ENCODE measurements at places on chromosomes 11 and 22. TPM values are rescaled to one million over a fixed set of nuclear protein-coding genes. Genes with fewer than 3 reads are reported as not detected.

DNA sequence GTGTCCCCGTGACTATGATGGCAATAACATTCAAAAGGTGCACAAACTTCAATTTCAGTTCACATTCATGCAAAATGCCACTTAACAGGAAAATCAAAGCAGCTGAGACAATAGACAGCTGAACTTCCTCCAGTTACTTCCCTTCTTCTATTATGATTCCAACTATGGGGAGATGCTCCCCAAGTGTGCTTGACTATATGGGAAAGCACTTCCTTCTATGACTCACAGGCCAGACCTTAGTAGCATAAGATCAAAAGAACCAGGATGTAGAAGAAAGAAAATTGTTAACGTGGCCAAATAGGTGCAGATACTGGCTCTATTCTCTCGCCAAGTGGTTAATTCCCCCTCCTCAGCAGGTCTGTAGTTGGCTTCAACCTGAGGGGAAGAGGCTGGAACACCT lies 7.8 kb upstream of the FAT3 start:
- DNase-seq: no peak

DNA sequence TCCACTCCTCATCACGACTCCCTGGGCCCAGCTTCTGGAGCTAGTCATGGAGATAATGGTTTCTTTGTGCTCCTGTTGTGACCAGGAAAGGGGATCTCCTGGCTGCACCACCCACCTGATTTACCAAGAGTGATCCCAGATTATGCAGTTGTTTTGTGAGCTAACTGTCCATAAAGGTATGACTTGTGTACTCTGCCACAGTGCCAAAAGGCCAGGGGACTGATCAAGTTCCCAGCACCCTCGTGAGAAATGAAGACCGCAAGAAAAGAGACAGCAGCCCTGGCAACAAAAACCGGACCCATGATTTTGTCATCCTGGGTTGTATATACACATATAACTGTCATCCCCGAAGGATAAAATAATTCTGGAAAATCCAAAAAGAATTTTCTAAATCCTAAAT lies 26.6 kb downstream of the TUB start:
- no peak for DNase-seq

GRCh38 chr11:47971501-47971900 lies 8.9 kb upstream of the PTPRJ start:
- no peak for DNase-seq

- peak; percentile 68 for DNase-seq
Measured at GRCh38 chr11:46331282-46331984, 15.8 kb upstream of the DGKZ start.

- DNase-seq: no peak
Measured at GRCh38 chr11:100459811-100460210, 227.3 kb upstream of the ARHGAP42 start.

DNA sequence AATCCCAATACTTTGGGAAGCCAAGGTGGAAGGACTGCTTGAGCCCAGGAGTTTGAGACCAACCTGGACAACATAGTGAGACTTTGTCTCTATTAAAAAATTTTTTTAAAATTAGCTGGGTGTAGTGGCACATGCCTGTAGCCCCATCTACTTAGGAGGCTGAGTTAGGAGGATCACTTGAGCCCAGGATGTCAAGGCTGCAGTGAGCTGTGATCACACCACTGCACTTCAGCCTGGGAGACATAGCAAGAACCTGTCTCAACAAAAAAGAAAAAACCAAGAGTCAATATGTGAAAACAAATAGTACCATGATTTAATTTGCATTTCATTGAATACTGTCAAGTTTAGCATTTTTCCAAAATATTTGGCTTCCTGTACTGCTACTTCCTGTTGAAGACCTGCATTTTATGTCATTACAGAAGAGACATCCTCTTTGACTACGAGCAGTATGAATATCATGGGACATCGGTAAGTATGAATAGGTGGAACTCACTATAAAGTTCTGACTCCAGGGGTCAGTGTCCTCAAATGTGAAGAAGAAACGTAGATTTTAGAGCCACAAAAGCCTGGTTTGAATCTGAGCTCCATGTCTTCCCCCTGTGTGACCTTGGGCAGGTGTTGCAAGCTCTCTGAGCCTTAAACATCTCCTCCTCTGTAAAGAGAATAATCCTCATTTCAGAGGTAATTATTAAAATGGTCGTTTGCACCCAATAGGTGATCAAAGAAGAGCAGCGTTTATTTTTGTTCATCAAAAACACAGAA lies 16.0 kb downstream of the CDC45 start:
- DNase-seq: no peak

DNA sequence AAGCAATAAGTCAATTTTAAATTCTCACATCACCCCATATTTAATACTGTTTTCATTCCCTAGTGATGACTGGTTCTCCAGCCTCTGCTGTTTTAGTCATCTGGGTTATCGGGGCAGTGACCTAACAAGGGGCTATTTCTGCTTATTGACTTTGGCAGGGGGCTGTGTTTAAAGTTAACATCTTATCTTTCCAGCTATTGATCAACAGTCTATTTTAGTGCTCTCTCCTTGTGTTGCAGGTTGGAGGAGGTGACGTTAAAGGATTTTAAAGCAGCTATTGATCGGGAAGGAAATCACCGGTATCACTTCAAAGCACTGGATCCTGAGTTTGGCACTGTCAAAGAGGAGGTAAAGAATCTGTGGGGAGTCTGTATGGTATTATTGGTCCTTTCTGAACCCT lies 7.7 kb upstream of the DLAT start:
- no peak for DNase-seq

DNA sequence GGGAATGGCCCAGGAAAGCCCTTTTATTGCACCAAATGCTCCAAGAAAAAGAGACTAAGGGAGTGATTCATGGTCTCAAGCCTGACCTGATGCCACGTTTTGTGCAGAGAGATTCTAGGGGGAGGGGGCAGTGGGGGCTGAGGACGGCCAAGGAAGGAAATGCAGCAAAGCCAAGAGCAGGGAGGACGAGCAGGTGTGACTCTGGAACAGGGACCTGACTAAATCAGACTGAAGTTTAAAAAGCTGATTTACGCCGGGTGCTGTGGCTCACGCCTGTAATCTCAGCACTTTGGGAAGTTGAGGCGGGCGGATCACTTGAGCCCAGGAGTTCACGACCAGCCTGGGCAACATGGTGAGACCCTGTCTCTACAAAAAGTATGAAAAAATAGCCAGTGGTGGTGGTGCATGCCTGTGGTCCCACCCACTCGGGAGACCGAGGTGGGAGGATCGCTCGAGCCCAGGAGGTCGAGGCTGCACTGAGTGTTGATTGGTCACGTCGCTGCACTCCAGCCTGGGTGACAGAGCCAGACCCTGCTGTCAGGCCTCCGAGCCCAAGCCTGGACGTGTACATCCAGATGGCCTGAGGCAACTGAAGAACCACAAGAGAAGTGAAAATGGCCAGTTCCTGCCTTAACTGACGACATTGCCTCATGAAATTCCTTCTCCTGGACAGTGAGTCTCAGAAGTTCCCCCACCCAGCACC lies 10.8 kb upstream of the IFITM3 start:
- DNase-seq: no peak

GRCh38 chr11:2089536-2090165 lies 49.5 kb downstream of the IGF2 start:
- DNase-seq: peak; percentile 40

- DNase-seq: no peak
Measured at GRCh38 chr11:76369406-76369805, 11.5 kb downstream of the THAP12 start.

DNA sequence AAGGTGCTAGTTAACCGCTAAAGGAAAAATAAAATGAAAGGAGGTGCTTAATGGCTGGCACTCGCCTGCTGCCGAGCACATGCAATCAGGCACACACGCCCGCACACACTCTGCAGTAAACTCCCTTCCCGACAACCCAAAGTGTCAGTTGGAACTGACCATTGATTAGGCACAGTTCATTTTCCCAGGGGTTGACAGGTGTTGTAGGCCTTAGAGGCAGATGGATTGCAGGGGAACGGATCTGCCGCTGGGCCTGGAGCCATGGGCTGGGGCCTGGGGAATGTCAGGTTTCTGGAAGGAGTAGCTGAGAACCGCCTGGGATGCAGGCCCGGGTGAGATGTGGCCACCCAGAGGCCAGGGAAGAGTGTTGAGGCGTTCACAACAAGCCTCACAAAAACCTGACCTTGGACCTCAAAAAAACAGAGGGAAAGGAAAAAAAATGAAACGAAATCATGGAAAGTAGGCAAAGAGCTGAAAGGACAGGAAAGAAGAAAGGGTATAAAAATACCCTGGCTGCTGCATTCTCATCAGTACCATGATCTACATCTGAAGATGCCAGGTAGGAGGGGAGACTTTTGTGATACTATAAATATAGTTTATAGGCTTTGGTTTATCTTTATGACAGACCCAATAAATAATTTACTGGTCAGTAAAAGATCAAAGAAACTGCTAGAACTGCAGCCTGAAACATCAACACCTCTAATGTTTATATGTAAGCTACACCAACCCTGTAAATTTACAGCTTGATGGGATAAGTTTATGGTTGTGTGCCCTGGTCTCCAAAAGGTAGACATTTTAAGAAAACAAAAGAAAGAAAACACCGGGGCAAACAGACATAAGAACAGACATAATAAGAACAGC lies 313.4 kb downstream of the BUD13 start:
- DNase-seq: no peak

DNA sequence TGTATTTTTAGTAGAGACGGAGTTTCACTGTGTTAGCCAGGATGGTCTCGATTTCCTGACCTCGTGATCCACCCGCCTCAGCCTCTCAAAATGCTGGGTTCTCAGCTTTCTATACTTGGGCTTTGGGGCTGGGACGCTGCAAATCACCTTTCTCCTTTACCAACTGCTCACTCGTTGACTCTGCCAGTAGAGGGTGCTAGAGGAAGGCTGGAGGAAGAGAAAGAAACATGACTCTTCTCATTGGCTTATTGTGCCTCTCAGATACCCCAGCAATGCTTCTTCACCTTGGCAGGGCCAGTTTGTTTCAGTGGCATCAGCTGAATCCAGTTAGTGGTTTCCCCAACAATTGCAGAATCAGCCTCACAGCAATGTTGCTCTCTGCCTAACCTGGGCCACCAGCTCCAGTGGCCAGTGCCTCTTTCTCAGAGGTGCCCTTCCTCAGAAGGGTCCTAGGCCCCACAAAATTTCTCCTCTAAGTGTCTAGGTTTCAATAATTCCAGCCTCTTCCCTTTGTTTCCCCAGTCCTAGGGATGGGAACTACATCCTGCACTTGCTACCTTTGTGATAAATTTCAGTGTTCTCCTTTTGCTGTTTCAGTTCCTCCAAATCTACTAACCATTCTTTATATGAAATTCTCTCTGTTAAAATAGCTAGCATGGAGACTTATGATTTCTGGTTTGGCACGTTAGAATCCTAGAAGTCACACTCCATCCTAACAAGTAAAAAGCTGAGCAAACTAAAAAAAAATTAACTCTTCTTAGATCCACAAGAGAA lies 71.5 kb upstream of the VSTM5 start:
- peak; percentile 45 for DNase-seq

DNA sequence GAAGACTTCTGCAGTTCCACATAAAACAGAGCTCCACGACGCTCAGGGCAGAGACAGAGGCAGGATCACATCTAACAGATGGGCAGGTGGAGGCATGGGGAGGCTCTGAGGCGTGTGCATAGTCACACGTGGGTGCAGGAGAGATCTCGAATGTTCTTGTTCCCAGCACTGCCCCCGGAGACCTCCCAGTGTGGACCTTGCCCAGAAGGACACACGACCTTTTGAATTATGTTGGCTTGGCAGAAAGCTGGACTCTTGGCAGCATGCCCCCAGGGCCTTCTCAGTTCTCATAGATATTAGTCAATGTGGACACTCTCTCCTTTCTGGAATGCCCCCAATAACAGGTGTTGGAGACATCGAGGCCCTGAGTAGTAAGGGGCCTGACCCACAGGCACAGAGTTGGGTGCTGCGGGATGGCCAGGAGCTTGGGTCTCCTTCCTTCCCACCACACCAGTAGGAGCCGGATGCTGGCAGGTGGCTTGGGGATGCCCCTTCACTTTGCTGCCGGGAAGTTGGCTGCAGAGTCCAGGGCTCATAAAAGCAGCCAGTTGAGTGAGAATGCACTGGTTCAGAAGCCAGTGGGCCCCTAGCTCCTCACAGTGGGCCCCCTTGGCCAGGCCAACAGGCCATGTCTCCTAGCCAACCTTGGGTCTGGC lies 12.1 kb downstream of the MYEOV start:
- DNase-seq: no peak

DNA sequence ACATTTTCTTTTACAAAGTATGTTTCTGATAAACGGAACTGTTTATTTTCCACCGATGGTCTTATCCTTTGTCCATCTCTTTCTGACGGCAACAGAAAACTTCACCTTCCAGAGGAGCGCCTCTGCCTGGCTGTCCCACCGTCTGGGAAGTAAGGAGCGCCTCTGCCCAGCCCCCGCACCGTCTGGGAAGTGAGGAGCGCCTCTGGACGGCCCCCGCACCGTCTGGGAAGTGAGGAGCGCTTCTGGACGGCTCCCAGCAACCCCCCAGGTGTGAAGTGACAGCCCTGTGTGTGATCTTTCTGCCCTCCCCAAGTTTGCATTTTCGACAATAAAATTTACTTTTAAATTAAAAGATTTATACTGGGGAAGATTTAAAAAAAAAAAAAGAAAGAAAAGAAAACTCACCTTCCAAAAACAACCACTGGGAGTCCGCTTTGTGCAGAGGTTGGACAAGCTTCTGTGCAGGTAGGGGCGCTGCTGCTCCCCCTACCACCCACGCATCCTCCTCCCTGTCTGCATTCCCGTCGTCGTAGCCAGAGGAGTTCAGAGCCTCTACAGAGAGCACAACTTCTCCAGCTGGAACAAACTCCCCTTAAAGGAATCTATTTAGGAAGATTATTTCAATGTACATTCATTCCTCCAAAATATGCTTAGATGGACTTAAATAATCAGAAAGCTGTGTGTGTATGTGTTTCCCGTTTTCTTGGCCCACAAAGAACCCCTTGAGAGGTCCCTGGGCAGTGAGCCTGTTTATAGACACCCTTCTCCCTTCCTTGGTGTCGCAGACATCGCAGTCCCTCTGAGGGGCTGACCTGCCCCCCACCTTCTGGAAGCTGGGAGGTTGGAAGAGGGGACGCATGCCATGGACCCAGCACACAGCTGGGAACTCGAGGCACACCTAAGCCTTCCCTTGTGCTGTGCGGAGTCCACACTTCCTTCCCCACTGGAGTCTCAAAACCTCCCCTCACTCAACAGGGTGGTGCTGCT lies 849 bp upstream of the APOBEC3B start:
- DNase-seq: peak; percentile 41

DNA sequence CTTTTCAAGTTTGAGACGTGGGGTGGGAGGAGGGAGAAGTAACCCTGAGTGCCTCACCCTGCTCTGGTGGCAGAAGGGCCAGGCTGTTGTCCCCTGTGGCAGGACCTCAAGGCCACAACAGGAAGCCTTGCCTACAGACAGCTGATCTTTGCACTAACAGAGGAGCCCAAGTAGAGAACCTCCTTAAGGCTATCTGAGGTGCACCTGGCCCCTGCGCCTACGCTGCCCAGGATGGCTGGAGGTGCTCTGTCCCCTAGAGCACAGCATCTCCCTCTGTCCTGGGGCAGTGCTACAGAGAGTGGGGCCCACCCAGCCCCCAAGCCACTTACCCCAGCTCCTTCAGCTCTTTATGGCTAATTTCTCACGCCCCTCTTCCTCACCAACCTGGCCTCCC lies 27.0 kb downstream of the MYO7A start:
- DNase-seq: no peak

The APOBEC3B gene
- total RNA-seq: 5.5 TPM

The MYEOV gene
- not detected for total RNA-seq

The RIC3 gene
- total RNA-seq: 6.3 TPM

The MRGPRF gene
- total RNA-seq: not detected

The CRYBB2 gene
- not detected for total RNA-seq

The KRTAP5-11 gene
- total RNA-seq: not detected

The TMPRSS4 gene
- not detected for total RNA-seq

The E2F8 gene
- 19.5 TPM for total RNA-seq

The CCDC157 gene
- total RNA-seq: 1.5 TPM

Measured in activated naive CD4-positive, alpha-beta T cell treated with anti-CD3 and anti-CD28 coated beads for 36 hours (primary cell).